ENCODE measurements at places on chromosomes 4 and X. TPM values are rescaled to one million over a fixed set of nuclear protein-coding genes. Genes with fewer than 3 reads are reported as not detected.

DNA sequence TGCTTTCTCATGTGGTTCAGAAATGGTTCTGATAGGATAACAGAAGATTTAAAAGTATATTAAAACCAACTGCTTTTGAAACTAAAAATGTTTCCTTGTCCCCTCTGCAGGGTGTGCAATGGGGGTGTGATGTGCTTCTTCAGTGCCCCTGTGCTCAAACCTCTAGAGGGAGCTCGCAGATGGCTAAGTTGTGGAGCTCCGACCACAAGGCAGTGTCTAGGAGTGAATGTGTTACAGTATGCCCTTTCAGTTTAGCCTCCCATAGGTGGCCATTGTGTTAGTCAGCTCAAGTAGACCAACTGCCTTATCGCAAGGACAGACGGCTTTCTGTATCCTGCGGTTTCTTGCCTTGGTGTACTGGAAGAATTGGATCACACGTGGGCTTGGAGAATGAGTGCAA lies 130.5 kb downstream of the TENT5D start:
- H3K27me3 ChIP-seq: no peaks in the 10 kb centered on the region
- H3K4me1 ChIP-seq: no peaks in the 10 kb centered on the region
- no peak for DNase-seq
- no peaks in the 10 kb centered on the region for H3K36me3 ChIP-seq
- H3K27ac ChIP-seq: no peak overlapping the region

DNA sequence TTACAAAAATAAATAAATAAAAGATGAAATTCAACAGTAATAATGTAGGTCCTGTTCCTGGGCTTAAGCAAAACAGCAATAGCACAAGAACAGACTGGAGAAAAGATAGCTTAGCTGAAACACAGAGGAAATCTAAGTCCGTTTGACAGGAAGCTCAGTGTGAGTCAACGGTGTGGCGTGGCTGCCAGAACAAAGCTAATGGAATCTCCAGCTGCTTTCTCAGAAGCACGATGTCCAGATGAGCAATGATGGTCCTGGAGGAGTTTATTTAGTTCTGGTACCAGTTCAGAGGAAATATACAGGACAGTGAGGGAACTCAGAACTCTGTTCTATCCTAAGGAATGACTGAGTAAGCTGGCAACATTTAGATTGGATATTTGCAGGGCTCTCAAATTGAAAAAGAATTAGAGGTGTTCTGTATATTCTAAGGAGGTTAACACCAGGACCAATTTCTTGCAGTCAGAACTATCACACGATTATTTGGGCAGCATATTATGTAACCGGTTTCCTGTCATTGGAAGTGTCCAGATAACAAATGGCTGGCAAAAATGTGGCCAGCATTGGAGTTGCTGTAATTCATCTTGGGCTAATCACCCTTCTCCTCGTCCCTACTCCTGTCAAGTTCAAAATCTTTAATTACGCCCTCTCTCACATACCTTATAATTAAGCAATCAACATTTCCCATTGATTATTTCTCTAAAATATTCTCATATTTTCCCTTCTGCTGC lies 12.7 kb downstream of the GAB3 start:
- H3K27me3 ChIP-seq: no peaks in the 10 kb centered on the region
- peaks cover 17% of the 10 kb centered on the region for H3K36me3 ChIP-seq
- DNase-seq: no peak
- H3K27ac ChIP-seq: peak overlapping the region; percentile 76
- peak overlapping the region; percentile 39 for H3K4me3 ChIP-seq

Gene ERCC6L
- 9.6 TPM for total RNA-seq

Gene PTTG2
- total RNA-seq: not detected

Gene CT47A7
- total RNA-seq: not detected

DNA sequence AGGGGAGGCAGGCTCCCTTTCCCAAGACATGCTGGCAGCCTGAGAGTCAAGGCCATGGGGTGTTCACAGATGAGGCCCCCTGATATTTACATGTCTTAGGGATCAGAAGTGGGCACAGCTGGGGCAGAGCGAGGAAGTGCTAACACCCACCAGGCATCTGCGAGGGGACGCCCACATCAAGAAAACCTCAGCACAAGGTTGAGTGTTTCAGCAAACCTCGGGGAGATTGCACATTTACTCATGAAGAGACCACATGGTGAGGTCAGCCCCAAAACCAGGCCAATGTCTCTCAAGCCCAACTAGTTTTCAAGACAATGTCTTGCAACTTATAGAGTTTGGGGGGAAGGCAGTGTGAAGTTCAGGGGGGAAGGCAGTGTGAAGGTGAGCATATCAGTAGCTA lies 55.2 kb downstream of the CLNK start:
- H3K4me3 ChIP-seq: no peak overlapping the region
- H3K36me3 ChIP-seq: peaks cover 4% of the 10 kb centered on the region
- H3K27me3 ChIP-seq: peaks cover 1% of the 10 kb centered on the region
- H3K27ac ChIP-seq: peak overlapping the region; percentile 44
- DNase-seq: no peak

Gene GJB1
- total RNA-seq: not detected

GRCh38 chr4:86218746-86219473 lies 140.9 kb downstream of the MAPK10 start:
- DNase-seq: no peak
- no peaks in the 10 kb centered on the region for H3K36me3 ChIP-seq
- H3K4me1 ChIP-seq: no peaks in the 10 kb centered on the region
- no peak overlapping the region for H3K4me3 ChIP-seq

GRCh38 chr4:4775493-4776004 lies 83.9 kb upstream of the MSX1 start:
- no peak overlapping the region for H3K4me3 ChIP-seq
- no peak overlapping the region for H3K27ac ChIP-seq
- no peak for DNase-seq
- no peaks in the 10 kb centered on the region for H3K27me3 ChIP-seq
- no peaks in the 10 kb centered on the region for H3K36me3 ChIP-seq
- H3K4me1 ChIP-seq: no peaks in the 10 kb centered on the region

Gene MAGEB17
- total RNA-seq: not detected

- H3K36me3 ChIP-seq: no peaks in the 10 kb centered on the region
- H3K4me1 ChIP-seq: peaks cover 2% of the 10 kb centered on the region
- DNase-seq: no peak
- no peak overlapping the region for H3K27ac ChIP-seq
- H3K4me3 ChIP-seq: no peak overlapping the region
- no peaks in the 10 kb centered on the region for H3K27me3 ChIP-seq
Observed at GRCh38 chrX:84710611-84711010, 208.4 kb upstream of the HDX start.

DNA sequence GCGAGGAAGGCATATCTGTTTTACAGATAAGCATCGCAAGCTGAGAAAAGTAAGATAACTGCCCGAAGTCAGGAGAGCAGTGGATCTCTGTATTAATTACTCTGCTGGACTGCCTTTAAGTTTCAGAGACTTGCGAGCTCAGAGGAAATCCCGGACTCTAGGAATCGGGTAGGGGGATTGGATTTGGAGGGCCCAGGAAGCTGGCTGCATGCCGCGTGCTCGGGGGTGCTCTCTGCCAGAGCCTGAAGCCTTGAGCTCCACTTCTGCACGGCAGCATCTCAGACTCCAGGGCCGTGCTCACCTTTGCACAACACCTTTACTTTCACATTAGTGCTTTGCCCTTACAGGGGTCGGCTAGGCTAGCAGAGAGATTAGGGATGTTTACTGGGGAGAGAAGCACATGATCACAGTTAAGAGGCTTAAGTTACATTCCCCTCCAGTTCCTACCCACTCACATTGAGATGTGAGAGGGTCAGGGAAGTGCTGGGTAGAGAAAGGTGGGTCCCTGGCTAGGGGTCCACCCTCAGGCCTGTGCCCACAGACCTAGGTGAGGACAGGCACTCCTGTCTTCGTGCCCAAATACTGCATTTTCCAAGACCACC lies 57.0 kb downstream of the TRIML1 start:
- no peaks in the 10 kb centered on the region for H3K36me3 ChIP-seq
- no peak for DNase-seq
- H3K4me3 ChIP-seq: no peak overlapping the region
- no peaks in the 10 kb centered on the region for H3K27me3 ChIP-seq
- no peak overlapping the region for H3K27ac ChIP-seq

DNA sequence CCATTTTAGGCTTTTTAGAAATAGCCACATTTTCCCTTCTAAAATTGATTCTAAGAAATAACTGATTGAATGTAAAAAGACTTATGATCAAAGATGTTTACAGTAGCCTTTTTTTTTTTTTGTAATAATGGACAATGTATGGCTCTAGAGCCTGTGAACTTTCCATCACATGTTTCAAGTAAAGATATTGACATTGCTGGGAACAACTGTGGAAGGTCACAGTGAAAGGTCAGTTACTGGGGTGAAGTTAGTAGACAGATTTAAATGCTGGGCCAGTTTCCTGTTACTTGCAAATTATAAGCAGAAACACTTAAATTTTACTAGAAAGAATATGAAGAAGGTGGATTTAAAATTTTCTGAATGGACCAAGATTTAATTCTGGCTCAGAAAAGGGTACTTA lies 18.4 kb downstream of the PAGE2 start:
- no peaks in the 10 kb centered on the region for H3K27me3 ChIP-seq
- no peak for DNase-seq
- H3K36me3 ChIP-seq: no peaks in the 10 kb centered on the region
- no peak overlapping the region for H3K27ac ChIP-seq
- no peak overlapping the region for H3K4me3 ChIP-seq

- H3K4me1 ChIP-seq: peaks cover 21% of the 10 kb centered on the region
- no peak overlapping the region for H3K27ac ChIP-seq
- no peak for DNase-seq
- peaks cover 59% of the 10 kb centered on the region for H3K27me3 ChIP-seq
Observed at GRCh38 chr4:148444296-148445070, 2.3 kb upstream of the NR3C2 start.

GRCh38 chr4:532588-533317 lies 33.7 kb downstream of the PIGG start:
- peaks cover 75% of the 10 kb centered on the region for H3K36me3 ChIP-seq
- no peaks in the 10 kb centered on the region for H3K27me3 ChIP-seq
- no peak for DNase-seq

Gene BEX2
- 2.6 TPM for total RNA-seq

DNA sequence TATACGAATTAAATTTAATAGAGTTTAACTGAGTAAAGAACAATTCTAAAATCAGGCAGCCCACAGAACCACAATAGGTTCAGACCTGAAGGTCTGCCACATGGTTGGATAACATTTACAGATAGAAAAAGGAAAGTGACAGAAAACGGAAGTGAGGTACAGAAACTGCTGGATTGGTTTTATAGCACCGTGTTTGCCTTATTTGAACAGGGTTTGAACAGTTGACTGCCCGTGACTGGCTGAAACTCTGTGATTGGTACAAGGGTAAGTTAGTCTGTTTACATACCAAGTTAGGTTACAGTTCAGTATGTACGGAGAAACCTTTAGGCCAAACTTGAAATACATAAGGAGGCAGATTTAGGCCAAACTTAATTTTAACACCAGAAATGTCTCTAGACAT lies 64.1 kb upstream of the ATXN3L start:
- DNase-seq: no peak
- H3K4me3 ChIP-seq: no peak overlapping the region
- no peak overlapping the region for H3K27ac ChIP-seq
- peaks cover 14% of the 10 kb centered on the region for H3K4me1 ChIP-seq
- no peaks in the 10 kb centered on the region for H3K27me3 ChIP-seq

Gene VCX3B
- not detected for total RNA-seq

Gene RPL39
- 2,151 TPM for total RNA-seq

Gene SMIM10L2A
- total RNA-seq: 0.21 TPM

Gene GCNA
- 3.5 TPM for total RNA-seq

Data from activated T-helper 2 cell treated with anti-CD3 and anti-CD28 coated beads, Interferon-gamma antibody, Interleukin-2, Interleukin-4, amounts not matched to agents 10 μg/mL and 5 μg/mL and 100 μg/mL, durations not matched to agents 14 hours and 24 hours and 36 hours (primary cell).